ENCODE measurements at places on chromosomes 4 and X.

DNA sequence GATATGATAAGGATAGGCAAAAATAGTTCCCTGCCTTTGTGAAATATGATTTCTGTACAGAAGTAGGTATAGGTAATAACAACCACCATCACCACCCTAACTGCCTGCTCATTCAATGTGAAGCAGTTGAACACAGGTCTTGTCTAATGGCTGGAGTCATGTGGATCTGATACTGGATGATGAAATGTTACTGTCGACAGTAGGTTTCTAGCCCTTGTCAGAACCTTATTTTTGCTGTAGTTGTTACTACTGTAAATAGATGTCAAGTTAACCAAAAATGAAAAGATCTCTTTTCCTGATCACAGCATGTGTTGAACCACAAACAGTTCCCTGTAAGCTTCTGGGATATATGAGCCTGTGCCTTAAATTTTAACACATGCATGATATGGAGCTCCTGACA is 142.9 kb downstream of the FRAS1 start:
- DNase-seq = no peak

GRCh38 chr4:81031796-81032551 is 1.5 kb downstream of the BMP3 start:
- no peak for DNase-seq

DNA sequence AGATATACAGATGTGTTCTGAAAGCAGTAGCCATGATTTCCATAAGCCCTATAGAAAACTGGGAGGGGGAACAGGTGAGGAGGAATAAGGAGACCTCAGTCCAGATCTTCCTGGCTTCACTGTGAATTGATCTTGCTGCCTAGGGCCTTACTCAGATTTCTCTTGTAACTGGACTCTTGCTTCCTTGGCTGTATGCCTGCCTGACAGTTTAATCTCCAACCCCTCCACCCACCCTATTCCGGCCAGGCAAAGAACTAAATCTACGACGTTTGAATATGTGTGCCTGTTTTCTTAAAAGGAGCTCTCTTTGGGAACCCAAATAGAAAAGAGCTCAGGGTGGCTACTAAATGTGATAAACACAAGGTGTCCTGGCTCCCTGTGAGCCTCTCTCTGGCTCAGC is 173.0 kb downstream of the GPC3 start:
- DNase-seq = no peak

GRCh38 chr4:56129431-56129861 is 180.7 kb downstream of the CEP135 start:
- DNase-seq = peak; percentile 1

- no peak for DNase-seq
Observed at GRCh38 chr4:70651864-70652506, 14.3 kb downstream of the JCHAIN start.

DNA sequence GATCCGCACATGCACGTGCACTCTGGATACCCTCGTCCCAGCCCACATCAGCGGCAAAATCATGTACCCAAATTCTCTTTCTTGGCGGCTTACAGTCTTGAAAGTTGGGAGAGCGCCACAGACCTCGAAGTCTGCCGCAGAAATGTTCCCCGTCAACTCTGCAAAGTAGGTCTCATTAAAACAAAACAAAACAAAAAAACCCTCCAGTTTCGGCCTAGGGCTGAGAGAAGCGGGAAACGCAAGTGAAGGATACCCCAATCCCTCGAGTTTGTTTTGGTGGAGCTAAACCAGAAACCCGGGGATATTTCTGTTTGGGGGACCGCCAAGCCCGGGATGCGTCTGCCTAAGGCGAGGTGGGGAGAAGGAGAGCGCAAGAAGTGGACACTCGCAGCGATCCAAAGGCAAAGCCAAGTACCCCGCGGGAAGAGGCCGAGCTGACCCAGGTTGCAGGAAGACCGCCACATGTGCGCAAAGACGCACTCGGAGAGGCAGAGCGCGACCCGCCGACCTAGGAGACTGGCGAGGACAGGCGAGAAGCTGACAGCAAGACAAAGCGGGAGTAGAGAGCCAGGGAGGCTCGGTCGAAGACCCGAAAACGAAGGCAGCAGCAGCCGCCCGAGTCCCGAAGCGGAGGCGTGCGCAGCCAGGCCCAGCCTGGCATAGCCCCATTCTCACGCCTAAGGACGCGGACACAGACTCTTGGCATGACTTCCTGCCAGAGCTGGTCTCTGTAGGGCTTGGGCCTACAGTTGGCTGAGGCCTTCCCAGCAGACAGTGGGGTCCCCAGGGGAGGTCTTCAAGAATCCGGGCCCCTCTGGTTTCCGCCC is 49.6 kb upstream of the BCOR start:
- DNase-seq = no peak

DNA sequence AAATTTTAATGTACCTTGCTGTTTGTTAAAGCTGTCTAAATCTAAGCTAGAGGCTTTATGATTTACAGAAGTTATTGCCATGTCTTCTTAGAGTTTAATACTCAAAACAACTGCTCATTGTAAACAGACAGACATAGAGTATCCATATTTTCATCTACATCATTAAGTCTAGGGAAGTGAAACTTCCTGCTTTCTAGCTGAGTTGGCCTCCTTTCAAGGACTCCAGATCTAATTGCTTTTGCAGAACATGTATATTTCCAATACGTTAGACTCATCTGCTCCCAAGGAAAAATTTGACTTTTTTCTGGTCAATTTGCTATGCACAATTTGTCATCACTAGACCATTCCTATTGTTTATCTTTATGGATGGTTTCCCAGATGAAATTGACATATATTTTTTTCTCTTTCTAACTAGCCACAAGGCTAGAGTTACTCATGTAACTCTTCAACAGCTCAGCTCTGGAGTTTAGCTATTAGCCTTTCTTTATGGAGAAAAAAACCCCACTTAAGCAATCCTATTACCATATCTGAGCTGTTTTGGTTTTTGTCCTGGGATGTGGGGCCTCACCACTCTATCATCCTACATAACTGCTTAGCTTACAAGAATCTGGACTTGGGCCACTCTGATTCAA is 122.9 kb downstream of the PPA2 start:
- no peak for DNase-seq

DNA sequence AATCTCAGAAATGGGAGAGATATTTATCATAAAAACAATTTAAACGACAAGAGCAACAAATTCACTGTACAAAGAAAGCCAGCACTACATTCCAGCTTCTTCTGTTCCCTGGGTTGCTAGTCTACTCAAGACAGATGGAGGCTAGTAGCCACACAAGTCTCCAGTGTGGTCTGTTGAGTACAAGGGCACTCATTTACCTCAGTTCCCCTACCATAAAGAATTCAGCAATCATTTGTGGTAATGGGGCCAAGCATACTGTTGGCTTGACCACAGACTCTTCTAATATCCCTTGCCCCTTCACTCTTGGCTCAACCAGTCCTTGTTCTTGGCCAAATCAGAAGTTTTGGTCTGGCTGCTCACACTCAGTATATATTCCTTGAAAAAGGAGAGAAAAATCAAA is 212.3 kb downstream of the COX18 start:
- no peak for DNase-seq
